ENCODE measurements at places on chromosomes 3 and 15.
A peak's percentile ranks its signal among the peaks of the same experiment; 100 is the strongest.

GRCh38 chr3:160402221-160403027 lies 3.0 kb downstream of the SMC4 start:
- DNase-seq, result no peak

GRCh38 chr3:14319654-14320182 lies 82.7 kb upstream of the SLC6A6 start:
- no peak for DNase-seq

DNA sequence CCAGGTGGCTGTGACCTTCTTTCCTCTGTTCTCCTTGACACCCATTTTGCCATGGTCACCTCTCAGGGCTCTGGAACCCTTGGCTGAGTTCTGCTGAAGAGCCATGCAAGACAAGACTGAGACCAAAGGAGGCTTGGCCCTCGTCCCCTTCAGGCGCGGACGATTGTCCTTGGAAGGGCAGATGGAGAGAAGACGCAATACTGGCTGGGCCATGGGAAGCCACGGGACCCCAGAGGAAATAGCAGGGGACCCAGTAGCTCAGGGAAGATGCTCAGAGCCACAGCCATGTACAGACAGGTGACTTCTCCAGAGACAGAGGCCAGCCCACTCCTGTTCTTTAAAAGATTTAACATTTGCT lies 125.6 kb downstream of the SMAD6 start:
- DNase-seq, result no peak

GRCh38 chr15:38885001-38885400 lies 320.4 kb upstream of the RASGRP1 start:
- no peak for DNase-seq

DNA sequence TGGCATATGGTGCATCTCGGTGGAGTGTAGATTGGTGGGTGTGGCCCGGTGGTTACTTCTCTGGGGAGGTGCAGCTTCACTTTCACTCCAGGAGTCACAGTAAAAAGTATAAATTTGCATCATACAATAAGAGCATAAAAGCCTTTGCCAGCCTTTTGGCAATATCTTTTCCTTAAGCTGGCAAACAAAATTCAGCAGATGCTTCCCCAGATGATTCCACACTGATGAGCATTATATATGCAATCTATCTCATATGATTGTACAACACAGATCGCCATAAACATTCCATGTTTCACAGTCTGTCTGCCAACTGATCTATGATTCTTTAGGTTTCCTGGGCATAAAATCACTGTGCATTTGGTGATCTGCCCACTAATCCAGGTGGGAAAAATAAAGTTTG lies 120.2 kb upstream of the ALCAM start:
- no peak for DNase-seq

DNA sequence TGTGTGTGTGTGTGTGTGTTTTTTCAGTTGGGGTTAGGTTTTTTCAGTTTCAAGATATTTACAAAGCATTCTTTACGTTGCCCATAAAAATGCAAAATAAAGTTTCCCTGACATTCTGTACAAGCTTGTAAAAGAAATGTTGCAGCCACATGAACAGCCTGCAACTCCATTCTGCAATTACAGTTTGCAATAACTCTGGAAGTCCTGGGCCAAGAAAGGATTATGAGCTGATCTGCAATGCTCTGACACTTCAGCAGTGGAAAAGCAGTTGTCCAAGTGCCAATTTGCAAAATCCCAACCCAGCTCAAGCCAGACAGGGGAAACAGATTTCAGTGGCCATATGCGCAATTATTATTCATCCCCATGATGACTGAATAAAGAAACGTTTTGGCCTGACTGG lies 322.1 kb downstream of the MEX3B start:
- no peak for DNase-seq

DNA sequence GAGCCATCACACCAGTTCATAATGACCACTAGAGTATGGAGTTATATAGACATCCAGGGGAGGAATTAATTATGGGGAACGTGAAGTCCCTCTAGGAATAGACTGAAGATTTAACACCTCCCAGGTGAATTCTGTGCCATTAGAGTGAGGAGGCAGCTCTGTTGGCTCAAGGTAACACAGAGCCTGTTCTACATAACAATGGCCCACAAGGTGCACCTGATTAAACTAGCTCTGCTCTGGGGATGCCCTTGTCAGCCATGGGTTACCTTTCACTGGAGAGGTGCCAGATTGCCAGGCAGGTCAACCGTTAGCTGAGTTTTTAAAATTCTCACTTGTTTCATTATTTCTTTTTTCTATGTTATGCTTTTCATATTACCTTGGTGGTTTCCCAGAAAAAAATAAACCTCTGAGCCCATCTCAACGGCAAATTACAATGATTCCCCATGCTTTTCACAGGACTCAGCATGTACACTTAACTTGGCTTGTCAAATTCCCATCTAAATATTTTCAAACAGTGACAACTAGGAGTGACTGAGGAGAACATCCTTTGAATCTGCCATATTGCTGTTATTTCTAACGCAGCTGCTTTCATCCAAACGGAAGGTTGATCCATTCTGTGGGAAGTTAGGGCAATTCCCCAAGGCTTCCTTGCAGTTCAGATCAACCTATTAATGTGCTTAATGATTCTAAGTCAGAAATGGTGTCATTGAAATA lies 512.9 kb downstream of the MCTP2 start:
- no peak for DNase-seq

DNA sequence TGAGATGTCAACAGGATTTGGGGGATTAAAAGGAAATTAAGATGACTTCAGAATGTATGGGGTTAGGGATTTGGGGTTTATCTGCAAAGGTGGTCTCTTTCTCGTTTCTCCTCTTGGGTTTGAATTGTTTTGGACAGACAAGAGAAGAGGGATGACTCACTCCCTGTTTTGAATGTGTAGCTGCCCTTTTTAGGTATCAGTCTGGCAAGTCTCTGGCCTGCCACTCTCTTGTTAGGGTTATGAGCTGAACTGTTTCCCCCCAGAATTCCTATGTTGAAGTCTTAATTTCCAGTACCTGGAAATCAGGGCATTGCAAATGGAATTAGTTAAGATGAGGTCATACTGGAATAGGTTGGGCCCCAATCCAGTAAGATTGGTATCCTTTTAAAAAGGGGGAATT lies 291.7 kb downstream of the MEX3B start:
- no peak for DNase-seq

DNA sequence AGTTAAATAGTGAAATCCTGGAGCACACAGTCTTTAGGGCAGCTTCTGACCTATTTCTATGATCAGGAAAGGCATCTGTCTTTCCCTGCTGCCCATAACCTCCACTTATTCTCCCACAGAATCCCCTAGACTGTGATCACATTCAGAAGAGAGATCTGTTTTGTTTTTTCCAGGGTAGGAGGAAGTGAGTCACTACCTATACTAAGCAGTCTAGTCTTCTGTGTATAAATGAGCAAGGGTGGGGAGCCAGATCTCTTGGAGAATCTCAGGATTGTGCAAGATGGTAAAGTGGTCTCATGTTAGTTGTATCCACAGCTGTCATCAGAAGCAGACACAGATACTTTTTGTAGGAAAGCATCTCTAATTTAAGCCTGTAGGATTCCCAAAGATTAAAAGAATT lies 11.8 kb upstream of the FBXO22 start:
- no peak for DNase-seq

DNA sequence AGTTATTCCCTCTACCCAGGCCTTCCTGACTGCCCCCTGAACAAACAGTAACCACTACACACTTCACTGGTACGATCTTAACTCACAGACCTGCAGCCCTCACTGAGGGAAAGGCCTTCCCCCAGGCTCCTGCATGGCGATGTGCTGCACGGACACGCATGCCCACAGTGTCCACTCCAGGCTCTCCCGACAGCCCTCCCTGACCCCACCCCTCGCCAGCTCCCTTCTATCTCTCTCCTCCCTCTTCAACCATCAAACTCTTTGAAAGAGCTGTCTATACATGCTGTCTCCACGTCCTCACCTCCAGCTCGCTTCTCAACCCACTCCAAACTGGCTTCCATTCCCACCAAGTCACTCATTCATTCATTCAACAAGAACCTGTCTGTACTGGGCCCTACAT lies 3.9 kb downstream of the SCN5A start:
- DNase-seq, result no peak

DNA sequence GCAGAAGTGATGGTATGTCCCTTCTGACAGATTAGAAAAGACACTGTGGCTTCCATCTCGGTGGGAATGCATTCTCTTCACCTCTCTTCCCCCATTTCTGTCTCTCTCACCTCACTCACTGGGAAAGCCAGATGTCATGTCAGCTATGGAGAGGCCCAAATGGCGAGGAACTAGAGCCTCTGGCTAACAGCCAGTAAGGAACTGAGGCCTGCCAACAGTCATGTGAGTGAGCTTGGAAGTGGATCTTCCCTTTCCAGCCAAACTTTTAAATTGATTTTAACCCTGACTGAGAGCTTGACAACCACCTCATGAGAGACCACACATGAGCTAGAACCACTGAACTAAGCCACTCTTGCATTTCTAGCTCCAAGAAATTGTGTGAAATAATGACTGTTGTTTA lies 35.2 kb upstream of the CDAN1 start:
- DNase-seq, result no peak

- DNase-seq, result no peak
Measured at GRCh38 chr3:185623939-185624665, 38.0 kb downstream of the SENP2 start.

DNA sequence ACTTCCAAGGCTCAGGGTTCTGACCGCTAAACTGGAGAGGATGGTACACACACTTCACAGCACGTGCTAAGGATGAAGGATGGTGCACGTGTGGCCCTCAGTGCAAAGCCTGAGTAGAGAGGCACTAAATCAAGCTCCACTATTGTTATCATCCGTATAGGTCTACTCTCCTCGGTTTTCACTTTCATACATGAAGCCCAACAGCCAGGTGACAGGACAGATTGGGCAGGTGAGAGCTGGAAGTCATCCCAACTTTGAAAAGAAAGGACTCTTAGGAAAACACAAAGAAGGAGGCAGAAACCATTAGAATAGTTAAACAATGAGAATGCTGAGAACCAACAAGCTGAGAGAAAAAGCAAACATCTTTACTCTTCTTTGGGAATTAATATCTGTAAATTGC lies 21.1 kb downstream of the MAGI1 start:
- DNase-seq, result no peak

- DNase-seq, result no peak
Measured at GRCh38 chr3:156356537-156357363, 198.2 kb downstream of the SSR3 start.

- no peak for DNase-seq
Measured at GRCh38 chr15:98813951-98814350, 165.6 kb downstream of the IGF1R start.

- DNase-seq, result peak; percentile 67
Measured at GRCh38 chr15:60520825-60521368, 42.0 kb upstream of the ICE2 start.

GRCh38 chr3:24367216-24367615 lies 127.4 kb downstream of the THRB start:
- no peak for DNase-seq

DNA sequence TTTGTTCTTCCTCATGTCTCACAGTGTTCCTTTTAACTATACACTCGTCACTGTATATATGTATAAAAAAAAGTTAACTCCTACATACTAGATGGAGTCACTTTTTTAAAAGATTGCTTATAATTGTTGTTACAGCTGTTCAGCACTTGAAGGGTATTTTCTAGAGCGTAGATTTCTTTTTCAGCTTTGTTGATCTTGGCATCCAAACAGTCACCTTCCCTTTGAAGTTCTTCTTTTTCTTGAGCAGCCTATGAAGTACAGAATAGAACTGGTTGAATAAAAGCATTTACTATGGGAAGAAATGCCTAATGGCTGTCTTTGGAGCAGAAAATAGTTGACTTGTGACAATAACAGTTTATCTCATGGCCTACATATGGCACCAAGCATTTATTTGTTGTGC lies 17.8 kb downstream of the TTC14 start:
- DNase-seq, result no peak

DNA sequence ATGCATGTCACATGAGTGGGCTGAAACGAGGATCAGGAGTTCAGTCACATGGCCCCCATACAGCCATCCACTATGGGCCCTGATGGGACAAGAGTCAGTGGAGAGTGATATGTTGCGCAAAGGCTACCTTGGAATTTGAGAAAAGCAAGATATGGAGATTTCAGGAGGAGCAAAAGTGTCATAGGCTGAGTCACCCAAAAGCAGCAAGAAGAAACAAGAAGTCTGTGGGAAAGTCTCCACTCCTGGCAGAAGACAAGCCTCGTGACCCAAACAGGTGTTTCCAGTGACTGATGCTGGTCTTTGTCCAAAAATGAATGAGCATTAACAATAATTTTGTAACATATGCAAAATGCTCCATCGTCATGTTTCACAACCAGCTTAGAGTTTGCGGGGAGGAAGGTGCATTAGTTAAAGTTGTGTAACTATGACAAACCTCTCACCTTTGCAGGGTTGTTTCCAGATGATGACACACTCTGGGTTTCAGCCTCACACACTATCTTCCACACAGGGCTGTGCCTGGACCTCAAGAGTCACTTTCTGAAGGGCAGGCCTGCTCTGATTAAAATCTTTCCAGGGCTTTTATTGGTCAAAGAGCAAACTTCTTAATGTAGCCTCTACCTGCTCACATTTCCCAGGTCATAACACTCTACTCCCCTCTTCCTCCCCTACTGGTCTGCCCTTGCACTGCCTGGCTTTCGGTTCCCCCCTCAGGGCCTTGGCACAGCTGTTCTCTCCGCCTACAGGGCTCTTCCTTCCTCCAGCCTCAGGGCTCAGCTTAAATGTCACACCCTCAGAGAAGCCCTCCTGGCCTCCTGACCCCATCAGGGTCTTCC lies 3.9 kb upstream of the DNASE1L3 start:
- no peak for DNase-seq

- DNase-seq, result no peak
Measured at GRCh38 chr15:67242708-67243111, 11.8 kb downstream of the AAGAB start.

DNA sequence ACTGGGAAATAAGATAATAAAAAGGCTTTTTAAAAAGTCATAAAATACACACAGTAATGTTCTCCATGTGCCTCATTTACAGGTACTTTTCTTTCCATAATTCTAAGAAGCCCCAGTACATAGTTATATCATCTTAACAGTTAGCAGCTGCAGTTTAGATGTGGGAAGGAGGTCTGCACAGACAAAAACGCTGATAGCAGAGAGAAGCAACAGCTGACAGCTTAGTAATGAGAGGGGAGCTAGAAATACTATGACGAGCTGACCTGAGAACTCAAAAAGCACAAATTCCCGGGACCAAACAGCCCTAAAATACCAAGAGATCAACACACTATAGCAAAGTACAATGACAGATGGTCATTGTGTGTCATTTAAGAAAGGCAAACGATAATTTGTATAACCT lies 36.7 kb upstream of the ARHGEF3 start:
- DNase-seq, result no peak
